NCI-H526 (cell line): ENCODE measurements at places on chromosomes 5 and 9.

DNA sequence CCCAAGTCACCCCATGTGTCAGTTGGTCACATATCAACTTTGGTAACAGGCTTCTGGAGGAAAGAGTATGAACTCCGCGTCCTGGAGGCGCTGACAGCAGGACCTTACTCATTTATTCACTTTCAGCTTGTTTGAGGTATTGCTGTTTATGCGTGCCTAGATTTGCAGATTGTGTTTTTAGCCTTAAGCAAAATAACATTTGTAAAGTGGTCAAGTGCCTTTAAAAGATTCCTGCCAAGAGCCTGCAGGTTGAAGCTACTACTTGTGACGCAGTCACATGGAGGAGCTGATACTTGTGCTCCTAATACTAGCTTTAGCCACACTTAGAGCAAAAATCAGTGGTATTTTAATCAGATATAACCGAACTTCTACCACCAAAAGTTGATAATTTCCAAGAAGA is 351.3 kb downstream of the ADGRV1 start:
- DNase-seq: no peak

DNA sequence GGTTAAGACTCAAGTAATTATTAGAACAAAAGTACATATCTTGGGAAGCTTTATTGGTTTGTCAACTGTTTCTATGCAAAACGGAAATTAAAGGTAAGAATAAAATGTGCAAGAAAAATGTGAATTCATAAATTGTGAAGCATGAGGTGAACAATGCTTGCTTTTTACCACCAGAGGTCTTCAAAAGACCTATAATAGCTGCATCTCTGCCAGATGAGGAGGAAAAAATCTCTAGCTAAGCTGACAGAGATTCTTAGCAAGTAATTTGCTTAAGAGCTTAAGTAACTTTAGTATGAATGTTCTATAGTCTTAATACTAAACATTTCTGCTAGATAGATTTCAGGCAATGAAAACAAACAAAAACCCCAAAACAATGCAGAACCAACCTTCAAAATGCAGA is 54.1 kb downstream of the MRPS30 start:
- peak; percentile 22 for DNase-seq

GRCh38 chr9:134670851-134671281 is 29.3 kb downstream of the COL5A1 start:
- no peak for DNase-seq

- DNase-seq: no peak
Observed at GRCh38 chr9:82154573-82154972, 166.0 kb downstream of the SPATA31D1 start.

- DNase-seq: no peak
Observed at GRCh38 chr9:8734760-8735159, 935.2 kb upstream of the DMAC1 start.

GRCh38 chr9:132945186-132946130 is 1.0 kb upstream of the TSC1 start:
- DNase-seq: no peak

DNA sequence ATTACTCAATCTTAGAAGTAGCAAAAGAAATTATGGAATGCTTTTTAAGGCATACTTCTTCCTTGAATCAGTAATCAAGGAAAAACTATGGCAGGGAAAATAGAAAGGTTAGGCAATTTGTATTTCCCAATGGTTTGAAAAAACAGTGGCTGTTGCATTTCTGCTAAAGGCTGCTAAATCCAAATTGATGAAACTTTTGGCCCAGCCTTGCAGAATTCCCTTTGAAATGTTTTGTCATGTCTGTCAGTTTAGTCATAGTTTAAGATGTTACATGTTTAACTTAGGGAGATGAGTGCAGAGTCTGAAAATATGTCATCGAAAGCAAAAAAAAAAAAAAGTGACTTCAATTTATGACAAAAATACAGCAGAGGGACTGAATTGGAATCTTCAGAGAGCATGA is 878.9 kb upstream of the WWC1 start:
- DNase-seq: no peak

DNA sequence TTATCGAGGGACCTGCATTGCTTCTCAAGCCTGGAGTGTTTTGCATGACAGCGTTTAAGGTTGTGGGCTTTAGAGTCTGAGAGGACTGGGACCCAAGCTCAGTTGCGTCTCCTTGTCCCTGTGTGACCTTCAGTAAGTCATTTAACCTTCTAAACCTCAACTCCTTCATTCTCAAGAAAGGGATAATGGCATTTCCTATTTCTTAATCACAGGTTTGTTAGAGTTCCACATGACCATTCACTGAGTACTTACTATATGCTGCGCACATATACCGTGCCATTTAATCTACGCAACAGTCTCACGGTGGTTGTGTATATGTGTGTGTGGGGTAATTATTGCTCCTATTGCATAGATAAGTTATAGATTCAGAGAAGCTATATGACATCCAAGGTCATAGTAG is 76.3 kb downstream of the MACROH2A1 start:
- DNase-seq: no peak

- DNase-seq: no peak
Observed at GRCh38 chr5:5638211-5638610, 215.7 kb downstream of the ICE1 start.

GRCh38 chr9:134221273-134222017 is 57.1 kb upstream of the RNU6ATAC start:
- DNase-seq: no peak
